ENCODE measurements at places on chromosomes 13 and 19.

GRCh38 chr13:51797664-51798488, 6.1 kb downstream of the DHRS12 start:
- no peak for DNase-seq

GRCh38 chr13:104895521-104895920, 1639.9 kb downstream of the EFNB2 start:
- no peak for DNase-seq

- DNase-seq = no peak
Measured at GRCh38 chr13:86900906-86901305, 770.3 kb upstream of the SLITRK5 start.

- no peak for DNase-seq
Measured at GRCh38 chr19:50830266-50831025, 2.9 kb downstream of the KLK15 start.

- no peak for DNase-seq
Measured at GRCh38 chr19:980133-980998, 3.8 kb upstream of the WDR18 start.

- DNase-seq = no peak
Measured at GRCh38 chr19:46303322-46303690, 6.5 kb downstream of the HIF3A start.

GRCh38 chr19:21697698-21698097, 69.7 kb downstream of the ZNF100 start:
- no peak for DNase-seq

GRCh38 chr19:2081873-2082810, 14.0 kb downstream of the MOB3A start:
- no peak for DNase-seq

- DNase-seq = no peak
Measured at GRCh38 chr13:51243832-51244231, 21.6 kb downstream of the FAM124A start.

DNA sequence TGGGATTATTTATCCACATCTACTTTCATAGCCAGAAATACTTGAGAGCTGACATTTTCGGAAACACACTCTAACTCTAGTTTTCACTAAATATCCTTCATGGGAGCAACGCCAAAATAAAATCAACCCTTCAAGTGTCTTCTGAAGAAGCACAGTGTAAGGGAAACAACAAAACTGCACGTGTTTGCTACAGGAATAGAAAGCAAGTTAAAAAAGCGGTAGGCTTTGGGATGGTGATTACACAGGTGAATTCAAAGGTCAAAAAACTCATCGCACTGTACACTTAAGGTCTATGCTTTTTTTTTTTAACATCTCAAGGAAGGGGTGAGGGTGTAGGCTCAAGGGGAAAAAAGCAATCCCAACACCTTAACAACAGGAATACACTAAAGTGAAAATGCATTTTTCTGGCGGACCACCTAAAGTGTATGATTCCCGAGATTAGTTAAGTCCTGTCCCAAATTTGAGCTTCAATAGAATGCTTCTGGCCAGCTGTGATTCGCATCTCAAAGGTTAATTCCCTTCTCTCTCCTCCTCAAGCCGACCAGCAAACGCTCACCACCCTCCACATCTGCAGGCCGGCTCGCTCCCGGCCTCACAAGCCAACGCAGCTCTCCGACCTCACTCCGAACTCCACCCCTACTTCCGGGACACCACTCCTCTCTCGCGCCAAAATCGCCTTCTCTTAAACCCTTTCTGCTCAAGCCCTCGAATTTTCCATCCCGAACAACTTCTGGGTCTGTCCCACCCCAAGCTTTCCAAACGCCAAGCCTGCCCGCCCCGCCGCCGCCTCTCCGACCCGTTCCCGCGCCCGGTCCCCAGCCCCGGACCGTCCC, 1.1 kb downstream of the ARGLU1 start:
- DNase-seq = no peak

GRCh38 chr13:98827449-98827848, 75.0 kb upstream of the SLC15A1 start:
- no peak for DNase-seq

- DNase-seq = no peak
Measured at GRCh38 chr13:38755793-38756192, 68.9 kb downstream of the FREM2 start.

GRCh38 chr13:70027551-70027950, 80.1 kb upstream of the ATXN8OS start:
- DNase-seq = no peak

DNA sequence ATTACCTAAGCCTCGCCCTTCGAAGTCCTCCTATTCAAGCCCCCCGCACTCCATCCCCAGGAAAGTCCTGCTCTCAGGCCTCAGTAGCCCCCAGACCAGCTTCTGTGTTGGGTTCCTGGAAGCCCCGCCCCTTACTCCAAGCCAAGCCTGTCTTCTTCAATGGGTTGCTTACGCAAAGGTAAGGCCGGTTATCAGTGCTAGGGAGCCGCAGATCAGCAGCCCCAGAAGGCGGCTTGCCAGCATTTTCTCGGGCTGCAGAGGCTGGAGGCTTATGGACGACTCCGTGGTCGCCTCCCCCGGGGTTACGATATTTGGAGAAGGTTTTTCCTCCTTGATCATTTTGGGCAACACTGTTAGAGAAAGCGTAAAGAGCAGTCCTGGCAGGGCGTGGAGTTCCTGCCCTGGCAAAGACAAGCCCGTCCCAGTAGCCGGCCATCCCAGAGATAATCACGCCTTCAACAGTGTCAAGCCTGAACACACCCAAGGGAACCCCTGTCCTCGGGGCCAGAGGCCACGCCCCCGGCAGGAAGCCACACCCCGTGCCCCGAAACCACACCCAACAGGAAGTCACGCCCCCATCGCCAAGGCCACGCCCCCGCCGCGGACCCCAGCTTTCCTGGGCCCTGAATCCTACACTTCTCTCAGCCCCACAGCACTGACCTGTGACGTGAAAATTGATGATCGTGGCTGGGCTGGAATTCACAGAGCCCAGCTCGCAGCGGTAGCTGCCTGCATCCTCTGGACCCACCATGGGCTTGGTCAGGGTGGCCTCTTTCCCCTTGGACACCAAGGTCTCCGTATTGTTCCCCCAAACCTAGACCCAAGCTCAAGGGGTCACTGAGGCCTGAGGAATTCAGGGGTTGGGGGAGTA, 954 bp upstream of the RASIP1 start:
- no peak for DNase-seq

- no peak for DNase-seq
Measured at GRCh38 chr19:16896146-16897028, 7.6 kb downstream of the F2RL3 start.

DNA sequence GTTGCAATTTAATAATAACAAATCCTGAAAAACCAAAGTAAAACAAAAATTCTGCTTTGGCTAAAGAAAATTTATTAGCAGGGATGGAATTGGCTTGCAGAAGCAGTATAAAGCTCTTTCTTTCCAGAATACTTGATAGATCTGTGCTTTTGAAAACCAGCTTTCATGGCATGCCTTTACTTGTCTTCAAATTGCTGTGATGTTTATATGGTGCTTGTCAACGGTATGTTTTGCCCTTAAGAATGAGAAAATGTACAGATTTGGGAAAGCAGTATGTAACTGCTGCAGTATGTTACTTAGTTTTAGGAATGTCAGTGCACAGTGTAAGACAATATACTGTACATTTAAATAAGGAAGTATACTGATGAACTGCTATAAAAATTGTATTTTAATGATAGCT, 120.8 kb upstream of the PCDH20 start:
- no peak for DNase-seq

GRCh38 chr19:6588508-6589345, 2.2 kb downstream of the CD70 start:
- no peak for DNase-seq

DNA sequence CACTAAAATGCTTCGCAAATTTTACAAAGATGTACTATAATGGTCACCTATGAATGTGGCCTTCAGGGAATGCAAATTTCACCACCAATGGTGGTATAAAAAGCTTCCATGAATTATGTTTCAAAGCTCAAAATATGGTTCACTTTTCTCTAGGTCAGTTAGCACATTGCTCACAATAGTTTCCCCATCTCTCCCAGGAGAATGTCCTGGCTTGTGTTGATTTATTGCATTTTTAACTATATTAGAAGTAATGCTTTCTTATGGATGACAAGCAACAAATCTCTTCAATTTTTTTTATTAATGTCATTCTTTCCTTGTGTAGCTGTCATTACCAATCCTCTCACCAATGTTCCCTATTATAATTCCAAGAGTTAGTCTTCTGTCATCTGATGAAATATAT, 621.2 kb downstream of the TBC1D4 start:
- DNase-seq = no peak

DNA sequence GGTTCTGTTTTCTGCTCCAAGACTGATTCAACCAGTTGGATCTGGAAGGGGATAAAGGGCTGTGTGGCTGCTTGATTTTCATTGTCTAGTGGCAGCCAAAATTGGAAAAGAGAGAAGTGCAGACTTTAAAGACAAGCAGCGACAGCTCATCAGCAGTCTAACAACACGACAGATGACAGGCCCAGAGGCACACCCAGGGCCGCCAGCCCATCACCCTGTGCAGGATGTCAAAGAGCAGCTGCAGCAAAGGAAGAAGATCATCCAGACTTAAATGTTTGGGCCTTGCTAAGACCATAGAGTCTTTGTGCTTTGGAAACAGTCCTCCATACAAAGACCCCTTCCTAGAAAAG, 421.0 kb upstream of the KLF12 start:
- no peak for DNase-seq

GRCh38 chr19:38715555-38715954, 28.7 kb downstream of the CAPN12 start:
- DNase-seq = no peak

- DNase-seq = no peak
Measured at GRCh38 chr13:66362485-66362884, 867.7 kb downstream of the PCDH9 start.

GRCh38 chr13:112784811-112785482, 95.1 kb downstream of the ATP11A start:
- no peak for DNase-seq

DNA sequence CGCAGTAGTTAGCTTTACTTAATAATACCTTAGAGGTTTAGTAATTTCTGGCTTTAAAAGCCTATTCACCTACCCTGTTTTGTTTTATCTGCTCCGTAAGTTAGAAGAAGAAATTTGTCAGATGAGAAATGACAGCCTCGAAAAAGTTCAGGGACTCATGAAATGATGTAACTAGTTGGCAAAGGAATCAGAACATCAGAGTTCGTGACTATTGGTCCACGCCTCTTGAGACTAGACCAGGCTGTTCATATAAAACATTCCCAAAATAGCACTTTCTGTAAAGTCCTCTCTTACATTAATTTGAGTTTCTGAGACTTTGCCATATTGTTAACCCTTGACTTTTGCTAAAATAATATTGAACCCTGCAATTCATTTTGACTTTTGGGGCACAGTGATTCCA, 92.0 kb downstream of the HS6ST3 start:
- no peak for DNase-seq

DNA sequence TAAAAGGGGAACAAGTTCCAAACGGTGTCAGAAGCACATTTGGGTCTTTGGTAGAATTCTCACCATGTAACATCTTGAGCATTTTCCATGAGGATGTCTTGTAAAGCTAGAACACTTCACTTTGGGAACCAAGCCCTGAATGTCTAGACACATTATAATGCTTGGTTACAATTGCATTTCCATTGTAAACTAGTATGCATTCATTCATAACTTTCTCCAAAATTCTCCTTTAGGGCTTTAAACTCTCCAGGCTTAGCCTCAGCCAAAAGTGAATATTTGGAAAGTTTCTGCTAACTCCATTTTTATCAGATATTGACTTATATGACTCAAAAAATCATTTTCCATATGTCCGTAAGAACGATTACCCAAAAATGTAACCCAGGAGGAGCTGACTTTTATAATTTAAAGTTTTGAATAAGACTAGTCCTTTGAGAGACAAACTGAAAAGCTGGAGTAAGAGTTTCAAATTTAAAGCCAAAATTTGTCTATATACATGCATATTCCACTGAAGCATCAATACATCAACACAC, 1170.4 kb downstream of the EFNB2 start:
- DNase-seq = no peak

DNA sequence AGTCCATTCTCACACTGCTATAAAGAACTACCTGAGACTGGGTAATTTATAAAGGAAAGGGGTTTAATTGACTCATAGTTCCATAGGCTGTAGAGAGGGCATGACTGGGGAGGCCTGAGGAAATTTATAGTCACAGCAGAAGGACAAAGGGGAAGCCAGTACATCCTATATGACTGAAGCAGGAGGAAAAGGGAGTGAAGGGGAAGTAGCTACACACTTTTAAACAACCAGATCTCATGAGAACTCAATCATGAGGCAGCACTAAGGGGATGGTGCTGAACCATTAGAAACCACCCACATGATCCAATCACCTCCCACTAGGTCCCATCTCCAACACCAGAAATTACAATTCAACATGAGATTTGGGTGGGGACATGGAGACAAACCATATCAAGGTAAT, 209.1 kb downstream of the DIAPH3 start:
- no peak for DNase-seq

DNA sequence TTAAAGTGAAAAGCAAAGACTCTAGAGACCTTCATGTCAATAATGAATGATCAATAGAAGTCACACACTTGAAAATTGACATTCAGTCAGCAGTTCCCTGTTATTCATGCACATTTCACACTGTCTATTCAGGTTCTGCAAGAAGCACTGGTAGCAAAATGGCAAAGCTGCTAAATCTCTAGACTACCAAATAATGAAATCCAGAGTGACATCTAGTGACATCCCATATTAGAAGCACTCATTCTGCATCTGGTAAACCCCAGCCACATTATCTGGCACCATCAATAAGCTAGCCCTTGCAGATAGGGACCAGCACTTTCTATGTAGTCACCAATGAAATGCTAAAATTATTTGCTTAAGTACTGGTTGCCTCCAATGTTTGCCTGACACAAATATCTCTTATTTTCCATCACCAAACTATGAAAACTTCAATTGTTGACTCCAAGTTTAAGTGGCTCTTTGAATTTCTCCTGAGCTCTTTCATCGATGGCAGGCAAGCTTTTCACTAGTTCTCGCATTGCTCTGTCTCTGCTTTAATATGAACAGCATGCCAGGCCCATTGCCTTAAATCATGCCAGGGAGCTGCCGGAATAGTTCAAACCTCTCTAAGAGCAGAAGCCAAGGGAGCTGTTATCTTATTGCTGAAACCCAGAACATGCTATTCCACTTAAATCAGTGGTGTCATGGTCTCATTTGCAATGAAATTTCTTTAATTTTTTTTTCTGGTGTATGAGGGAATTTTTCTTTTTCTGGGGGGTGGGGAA, 409.9 kb downstream of the MZT1 start:
- no peak for DNase-seq

DNA sequence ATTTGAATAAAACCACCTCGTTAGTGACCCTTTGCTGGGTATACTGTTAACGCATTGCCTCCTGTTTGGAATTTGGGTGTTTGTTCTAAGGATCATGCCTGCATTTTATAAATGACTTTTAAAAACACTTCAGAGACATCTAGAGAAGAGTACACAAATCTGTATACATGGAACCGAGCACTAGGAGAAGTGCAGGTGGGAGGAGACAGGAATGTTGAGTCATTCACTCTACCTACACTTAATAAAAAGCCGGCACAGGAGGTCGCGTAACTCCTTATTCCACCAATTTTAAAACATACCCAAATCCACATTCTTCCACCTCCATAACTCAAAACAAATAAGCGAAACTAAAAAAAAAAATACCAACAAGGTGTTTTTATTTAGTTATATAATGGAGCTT, 48.6 kb downstream of the FGF9 start:
- no peak for DNase-seq

Measured in cortex of kidney (tissue), 1 donor.